ENCODE measurements at places on chromosomes 5 and 9. TPM values are rescaled to one million over a fixed set of nuclear protein-coding genes. Genes with fewer than 3 reads are reported as not detected.

Gene PCAT7
- total RNA-seq = not detected

Gene PCDHGB5
- 28.4 TPM for total RNA-seq

Gene CYFIP2
- 2.9 TPM for total RNA-seq

Gene CATSPER3
- total RNA-seq = not detected

Gene CAMK2A
- 0.65 TPM for total RNA-seq

Gene GNA14
- 3.4 TPM for total RNA-seq

Gene PCDHGA12
- total RNA-seq = 37.8 TPM

Gene PBX3
- 53.4 TPM for total RNA-seq

Gene COL5A1
- 339 TPM for total RNA-seq

Gene PTPN3
- 0.61 TPM for total RNA-seq

Gene FCHSD1
- 51.6 TPM for total RNA-seq

Gene FOXD4L4
- total RNA-seq = under 0.01 TPM

Gene TRIM23
- total RNA-seq = 23.5 TPM

Gene C1QTNF3
- total RNA-seq = 1.8 TPM

Gene WNT8A
- total RNA-seq = not detected

Gene LRRC19
- not detected for total RNA-seq

Gene UBE2QL1
- under 0.01 TPM for total RNA-seq

Gene IFNA21
- total RNA-seq = not detected

Gene FREM1
- total RNA-seq = 0.97 TPM

Gene GZMA
- total RNA-seq = not detected

Gene ADAMTSL1
- 123 TPM for total RNA-seq

Gene PCDHGA4
- 8.9 TPM for total RNA-seq

Gene GARIN3
- not detected for total RNA-seq

Gene BARHL1
- not detected for total RNA-seq

Gene ADAMTSL2
- total RNA-seq = not detected

Gene CDKN2A
- 17.2 TPM for total RNA-seq

Gene DMRT2
- total RNA-seq = 0.16 TPM

Gene TPM2
- 795 TPM for total RNA-seq

Gene FIBCD1
- 5.6 TPM for total RNA-seq

Gene PCDHGA1
- total RNA-seq = 1.1 TPM

Gene RLN1
- total RNA-seq = not detected

Gene CAVIN4
- total RNA-seq = 1.1 TPM

Gene DND1
- 0.24 TPM for total RNA-seq

Gene KIF20A
- 16.3 TPM for total RNA-seq

Gene VCAN
- 685 TPM for total RNA-seq

Gene UGT3A2
- total RNA-seq = 5.2 TPM

Gene C6
- total RNA-seq = not detected

Gene KCNIP1
- total RNA-seq = 0.16 TPM

Gene C5orf15
- total RNA-seq = 79.3 TPM

Gene S1PR3
- total RNA-seq = 26.3 TPM

Gene SHC3
- total RNA-seq = 7.8 TPM

Gene IL3
- not detected for total RNA-seq

Gene FRMD3
- total RNA-seq = 2.8 TPM

Gene INSL6
- total RNA-seq = not detected

Gene PCDHA2
- total RNA-seq = 0.16 TPM

Gene BNC2
- total RNA-seq = 43.1 TPM

Gene LHX3
- not detected for total RNA-seq

Gene TOPORS
- 35.7 TPM for total RNA-seq

Gene CDC20B
- under 0.01 TPM for total RNA-seq

Gene WDR5
- 19.6 TPM for total RNA-seq

Gene SPATA31A3
- total RNA-seq = not detected

Gene GADD45G
- 0.81 TPM for total RNA-seq
